ENCODE measurements at places on chromosomes 13 and 19.

DNA sequence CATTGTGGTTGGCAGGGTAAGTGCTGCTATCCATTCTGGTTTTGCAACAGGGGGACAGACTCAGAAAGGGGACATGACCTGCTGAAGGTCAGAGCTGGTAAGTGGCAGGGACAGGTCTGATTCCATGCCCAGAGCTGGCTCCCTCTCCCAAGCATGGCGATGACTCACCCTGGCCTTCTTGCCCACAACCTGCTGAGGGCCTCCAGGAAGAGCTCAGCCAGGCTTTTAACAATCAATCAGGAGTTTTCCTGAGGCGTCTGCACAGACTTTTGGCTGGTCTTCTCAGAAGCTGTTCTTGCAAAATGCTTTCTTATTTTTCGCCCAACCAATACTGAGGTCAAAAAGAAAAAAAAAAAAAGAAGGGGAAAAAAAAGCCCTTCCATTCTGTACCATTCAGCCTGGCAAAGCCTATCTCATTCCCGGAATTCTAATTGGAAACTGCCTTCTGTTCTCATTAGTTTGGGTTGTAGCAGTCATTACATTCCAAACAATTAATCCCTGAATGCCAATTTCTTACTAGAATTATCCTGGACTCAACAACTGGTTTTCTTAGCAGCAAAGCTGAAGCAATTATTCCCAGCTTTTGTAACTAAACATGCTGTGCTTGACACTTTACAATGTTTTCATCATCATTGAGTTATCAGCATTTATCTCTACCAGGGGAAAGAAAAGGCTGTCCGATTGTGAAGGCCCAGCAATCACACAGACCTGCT lies 17.7 kb downstream of the SIAH3 start:
- DNase-seq, result no peak

- no peak for DNase-seq
Observed at GRCh38 chr19:58573658-58574164, 576 bp upstream of the MZF1 start.

- no peak for DNase-seq
Observed at GRCh38 chr13:21938636-21939035, 267.8 kb downstream of the FGF9 start.

DNA sequence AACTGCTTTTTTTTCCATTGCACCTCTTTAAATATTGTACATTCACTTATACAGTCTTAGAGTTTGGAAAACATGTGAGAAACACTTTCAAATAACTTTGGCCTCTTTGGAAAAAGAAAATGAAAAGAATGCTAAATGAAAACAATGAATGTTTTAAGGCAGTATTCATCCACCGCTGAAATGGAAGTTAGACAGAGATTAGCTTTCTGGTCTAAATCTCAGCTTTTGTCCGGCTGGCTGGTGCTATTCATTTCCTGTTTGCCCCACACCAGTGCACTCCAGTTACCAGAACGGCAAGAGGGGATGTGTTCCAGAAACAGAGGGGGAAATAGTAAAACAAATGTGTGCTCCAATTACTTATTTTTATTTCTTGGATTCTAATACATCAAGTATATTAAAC lies 1201.3 kb downstream of the EFNB2 start:
- no peak for DNase-seq

DNA sequence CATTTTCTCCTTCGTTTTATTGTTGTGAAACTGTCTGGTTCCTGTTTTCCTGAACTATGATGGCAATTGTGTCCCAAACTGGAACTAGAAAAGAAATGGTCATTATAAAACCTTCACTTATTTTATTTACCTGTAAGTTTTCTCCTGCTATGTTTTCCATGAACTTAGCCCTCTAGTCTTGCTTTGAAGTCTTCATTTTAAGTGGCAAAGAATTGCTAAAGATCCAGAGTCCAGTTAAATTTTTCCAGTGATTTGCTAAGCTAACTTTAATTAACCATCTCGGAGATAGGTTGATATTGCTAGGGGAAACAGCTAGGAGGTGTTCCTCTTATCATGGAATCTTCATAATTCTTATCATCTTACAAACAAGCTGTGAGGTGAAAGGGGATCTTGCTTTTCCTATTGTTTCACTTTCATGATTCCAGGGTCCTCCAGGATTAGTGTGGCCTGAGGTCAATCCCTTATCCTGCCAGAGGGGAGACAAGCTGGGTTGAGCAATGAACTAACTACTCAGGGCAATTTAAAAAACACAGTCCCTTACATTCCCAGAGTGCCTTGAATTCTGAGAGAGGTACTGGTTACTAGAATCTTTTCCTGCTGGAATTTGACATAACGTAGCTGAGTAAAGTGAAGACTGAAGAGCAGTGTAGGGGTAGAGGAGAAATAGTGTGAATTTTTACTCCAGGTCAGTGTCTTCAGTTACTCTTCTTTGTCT lies 112.5 kb downstream of the ESD start:
- DNase-seq, result no peak

- DNase-seq, result no peak
Observed at GRCh38 chr13:51681037-51681678, 96.9 kb downstream of the WDFY2 start.

GRCh38 chr19:13441810-13442512 lies 64.3 kb downstream of the CACNA1A start:
- DNase-seq, result peak; percentile 23

DNA sequence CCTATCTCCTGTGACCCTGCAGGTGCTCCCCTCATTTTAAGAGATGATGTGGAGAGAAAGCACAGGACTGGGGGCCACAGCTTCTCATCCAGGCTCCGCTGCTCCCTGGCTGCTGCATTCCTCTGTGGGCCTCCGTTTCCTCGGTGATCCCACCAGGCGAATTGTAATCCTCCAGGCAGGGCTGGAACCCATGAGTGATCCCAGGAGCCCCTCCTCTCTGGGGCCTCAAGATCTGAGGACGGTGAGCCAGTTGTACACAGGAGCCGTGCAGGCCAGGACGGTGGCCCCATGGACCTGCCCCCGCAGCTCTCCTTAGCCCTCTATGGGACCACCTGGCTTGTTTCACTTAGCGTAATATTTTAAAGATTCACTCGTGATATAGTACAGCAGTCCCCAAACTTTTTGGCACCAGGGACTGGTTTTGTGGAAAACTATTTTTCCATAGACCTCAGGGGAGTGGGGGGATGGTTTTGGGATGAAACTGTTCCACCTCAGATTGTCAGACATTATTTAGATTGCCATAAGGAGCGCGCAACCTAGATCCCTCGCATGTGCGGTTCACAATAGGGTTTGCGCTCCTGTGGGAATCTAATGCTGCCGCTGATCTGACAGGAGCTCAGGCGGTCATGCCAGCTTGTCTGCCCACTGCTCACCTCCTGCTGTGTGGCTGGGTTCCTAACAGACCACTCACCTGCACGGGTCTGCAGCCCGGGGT lies 5.6 kb downstream of the FFAR3 start:
- no peak for DNase-seq

DNA sequence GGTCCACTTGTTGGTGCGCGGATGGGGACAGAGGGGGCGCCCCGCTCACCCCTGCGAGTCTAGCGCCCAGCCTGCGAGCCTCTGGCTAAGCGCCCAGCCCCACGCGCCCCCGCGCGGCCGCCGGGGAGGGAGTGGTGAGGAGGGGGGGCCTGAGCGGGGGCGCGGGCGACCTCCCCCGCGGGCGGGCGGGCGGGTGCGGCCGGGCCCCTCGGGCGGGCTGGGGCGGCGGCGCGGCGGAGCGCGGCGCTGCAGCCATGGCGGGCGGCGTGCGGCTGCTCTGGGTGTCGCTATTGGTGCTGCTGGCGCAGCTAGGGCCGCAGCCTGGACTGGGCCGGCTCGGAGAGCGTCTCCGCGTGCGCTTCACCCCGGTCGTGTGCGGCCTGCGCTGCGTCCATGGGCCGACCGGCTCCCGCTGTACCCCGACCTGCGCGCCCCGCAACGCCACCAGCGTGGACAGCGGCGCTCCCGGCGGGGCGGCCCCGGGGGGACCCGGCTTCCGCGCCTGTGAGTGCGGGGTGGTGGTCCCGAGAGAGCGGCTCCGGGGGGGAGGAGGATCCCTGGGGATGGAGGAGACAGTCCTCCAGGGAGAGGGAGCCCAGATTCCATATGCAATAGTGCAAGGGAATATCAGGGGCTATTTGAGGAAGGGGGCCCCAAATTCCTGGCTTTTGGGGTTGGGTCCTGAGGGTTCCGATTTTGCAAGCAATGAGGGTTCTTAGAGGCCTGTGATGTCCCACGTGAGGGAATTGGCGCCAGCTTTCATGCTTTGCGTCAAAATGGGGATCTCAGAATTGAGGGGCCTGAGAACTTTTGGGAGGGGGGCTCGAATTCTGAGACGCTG lies at the start of gene LTBP4:
Gene LTBP4 (plus strand): TSS at position 236 of the 841 bp plus-strand sequence. CDS start 19 bp downstream, at position 255.
- no peak for DNase-seq

DNA sequence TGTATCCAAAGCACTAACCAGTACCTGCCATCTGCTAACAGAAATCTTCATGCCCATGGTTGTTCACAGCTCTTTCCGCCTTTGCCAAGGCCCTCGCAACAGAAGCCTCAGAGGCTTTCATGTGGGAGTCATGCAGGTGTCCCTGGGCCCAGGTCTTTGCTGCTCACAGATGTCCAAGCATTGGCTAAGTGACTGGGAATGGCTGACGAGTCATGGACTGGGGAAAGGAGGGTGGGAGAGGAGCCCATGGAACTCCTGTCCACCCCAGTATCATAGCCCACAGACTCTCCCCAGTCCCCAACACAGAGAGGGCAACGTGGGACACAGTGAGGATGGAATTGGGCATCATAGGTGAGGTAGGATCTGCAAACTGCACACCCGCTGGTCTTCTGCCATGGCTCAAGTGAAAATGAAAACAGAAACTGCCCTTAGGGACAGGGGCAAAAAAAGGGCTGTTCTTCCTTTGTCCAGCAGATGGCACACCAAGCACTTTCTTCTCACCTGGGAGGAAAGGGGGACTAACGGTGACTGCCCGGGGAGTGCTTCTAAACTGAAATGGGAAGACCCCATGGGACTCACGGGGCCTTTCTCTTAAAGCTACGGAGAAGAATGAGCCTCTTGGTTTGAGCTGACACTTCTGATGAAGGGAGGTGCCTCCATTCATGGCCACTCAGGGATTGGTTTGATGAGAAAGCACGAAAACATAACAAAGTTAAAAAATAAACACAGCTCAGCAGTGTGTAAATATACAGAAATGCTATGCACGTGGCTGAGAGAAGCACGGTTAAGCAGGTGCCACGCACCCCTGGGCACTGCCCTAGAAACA lies 11.1 kb upstream of the DHRS12 start:
- peak; percentile 57 for DNase-seq

GRCh38 chr13:37797631-37798030 lies 71.9 kb downstream of the TRPC4 start:
- no peak for DNase-seq

- no peak for DNase-seq
Observed at GRCh38 chr13:20988033-20988908, 73.1 kb downstream of the LATS2 start.

DNA sequence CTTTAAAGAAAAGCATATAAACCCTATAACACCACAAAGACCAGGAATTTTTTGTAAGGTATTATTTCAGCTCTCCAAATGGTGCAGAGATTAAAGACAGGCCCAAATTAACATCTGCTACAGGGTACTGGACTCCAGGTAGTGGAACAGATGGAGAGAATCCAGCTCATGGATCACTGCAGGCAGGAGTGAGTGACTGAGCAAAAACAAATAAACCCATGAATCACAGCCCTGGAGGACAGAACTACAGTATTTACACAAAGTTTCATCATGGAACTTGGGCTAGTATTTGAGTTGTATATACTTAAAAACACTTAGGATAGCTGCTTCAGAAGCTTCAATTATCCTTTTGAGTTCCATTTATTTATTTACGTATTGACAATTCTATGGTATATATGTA lies 132.8 kb upstream of the SPRY2 start:
- no peak for DNase-seq
